Activated CD4-positive, alpha-beta T cell treated with anti-CD3 and anti-CD28 coated beads for 24 hours (primary cell): ENCODE measurements at places on chromosomes 5 and 9.

- DNase-seq = peak; percentile 24
These were observed 18.0 kb downstream of the ATOX1 start for GRCh38 chr5:151740336-151740942.

- peak; percentile 49 for DNase-seq
These were observed 2.3 kb upstream of the TNIP1 start for GRCh38 chr5:151083081-151083676.

GRCh38 chr9:3842839-3843238, 317.0 kb upstream of the RFX3 start:
- DNase-seq = no peak

DNA sequence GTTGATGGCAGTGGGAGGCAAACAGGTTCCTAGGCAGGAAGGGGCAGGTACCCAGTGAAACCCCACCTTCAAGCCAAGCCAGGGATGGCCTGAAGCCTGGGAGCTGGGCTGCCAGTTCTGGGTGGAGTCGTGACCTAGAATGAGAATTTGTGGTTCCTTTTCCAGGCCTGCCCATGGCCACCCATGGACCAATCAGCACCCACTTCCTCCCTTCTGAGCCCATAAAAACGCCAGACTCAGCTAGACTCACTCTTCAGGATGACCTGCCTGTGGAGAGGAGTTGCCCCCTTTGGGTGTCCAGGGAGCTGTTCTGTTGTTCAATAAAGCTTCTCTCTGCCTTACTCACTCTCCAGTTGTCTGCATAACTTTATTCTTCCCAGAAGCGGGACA, 144.0 kb upstream of the MRPS30 start:
- no peak for DNase-seq

DNA sequence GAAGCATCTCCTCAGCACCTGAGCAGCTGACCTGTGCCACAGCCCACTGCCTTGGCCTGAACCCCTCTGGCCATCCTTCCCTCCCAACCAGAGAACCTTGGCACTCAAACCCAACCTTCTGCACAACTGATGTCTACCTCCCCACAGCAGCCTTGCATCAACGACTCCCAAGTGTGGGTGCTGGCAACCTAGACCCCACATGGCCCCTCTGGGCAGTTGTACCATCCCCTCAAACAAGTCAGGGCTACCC, 10.3 kb downstream of the SEPTIN8 start:
- no peak for DNase-seq

- DNase-seq = no peak
These were observed 30.1 kb upstream of the PDE8B start for GRCh38 chr5:77180167-77181081.

- no peak for DNase-seq
These were observed at the start of gene DBN1 for GRCh38 chr5:177473443-177474001. DBN1 (minus strand) TSS chr5:177473634; CDS start chr5:177473521, 113 bp downstream.

DNA sequence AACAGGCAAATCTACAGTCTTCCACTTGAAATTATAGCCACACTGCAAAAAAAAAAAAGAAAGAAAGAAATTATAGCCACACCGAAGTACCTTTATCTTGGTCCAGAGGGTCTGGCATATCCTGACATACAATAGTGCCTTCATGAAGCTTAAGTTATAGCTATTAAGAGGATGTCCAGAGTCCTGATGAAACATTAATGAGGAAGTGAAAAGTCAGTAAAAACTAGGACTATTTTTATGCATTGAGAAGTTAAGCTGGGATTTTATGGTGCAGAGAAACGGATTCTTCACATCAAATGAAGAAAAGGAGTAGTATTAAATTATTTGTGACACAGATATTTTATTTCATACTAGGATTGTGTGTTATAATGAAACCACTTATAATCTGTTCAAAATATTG, 123.9 kb downstream of the SV2C start:
- DNase-seq = no peak

- no peak for DNase-seq
These were observed 236.5 kb upstream of the TRIM32 start for GRCh38 chr9:116450378-116451139.

DNA sequence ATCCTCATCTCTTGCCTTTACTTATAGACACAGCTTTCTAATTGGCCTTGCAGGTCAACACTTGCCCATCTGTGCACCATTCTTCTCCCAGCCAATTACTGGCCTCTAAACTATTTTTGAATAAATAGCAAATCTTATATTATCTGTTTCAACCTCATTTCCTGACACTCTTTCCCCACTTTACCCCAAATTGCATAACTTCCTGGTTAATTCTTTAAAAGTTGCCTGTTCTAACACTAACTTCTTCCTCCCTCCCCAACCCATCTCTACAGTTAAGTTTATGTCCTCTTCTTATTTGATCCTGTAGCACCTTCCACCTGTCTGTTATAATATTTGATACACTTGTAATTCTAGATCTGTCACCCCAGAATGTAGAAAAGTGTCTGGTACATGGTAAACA, 372.1 kb downstream of the PDE4D start:
- DNase-seq = no peak

- DNase-seq = no peak
These were observed 165.2 kb downstream of the ADAMTS12 start for GRCh38 chr5:33726422-33727165.

GRCh38 chr5:145915970-145916638, 20.3 kb upstream of the SH3RF2 start:
- DNase-seq = no peak

DNA sequence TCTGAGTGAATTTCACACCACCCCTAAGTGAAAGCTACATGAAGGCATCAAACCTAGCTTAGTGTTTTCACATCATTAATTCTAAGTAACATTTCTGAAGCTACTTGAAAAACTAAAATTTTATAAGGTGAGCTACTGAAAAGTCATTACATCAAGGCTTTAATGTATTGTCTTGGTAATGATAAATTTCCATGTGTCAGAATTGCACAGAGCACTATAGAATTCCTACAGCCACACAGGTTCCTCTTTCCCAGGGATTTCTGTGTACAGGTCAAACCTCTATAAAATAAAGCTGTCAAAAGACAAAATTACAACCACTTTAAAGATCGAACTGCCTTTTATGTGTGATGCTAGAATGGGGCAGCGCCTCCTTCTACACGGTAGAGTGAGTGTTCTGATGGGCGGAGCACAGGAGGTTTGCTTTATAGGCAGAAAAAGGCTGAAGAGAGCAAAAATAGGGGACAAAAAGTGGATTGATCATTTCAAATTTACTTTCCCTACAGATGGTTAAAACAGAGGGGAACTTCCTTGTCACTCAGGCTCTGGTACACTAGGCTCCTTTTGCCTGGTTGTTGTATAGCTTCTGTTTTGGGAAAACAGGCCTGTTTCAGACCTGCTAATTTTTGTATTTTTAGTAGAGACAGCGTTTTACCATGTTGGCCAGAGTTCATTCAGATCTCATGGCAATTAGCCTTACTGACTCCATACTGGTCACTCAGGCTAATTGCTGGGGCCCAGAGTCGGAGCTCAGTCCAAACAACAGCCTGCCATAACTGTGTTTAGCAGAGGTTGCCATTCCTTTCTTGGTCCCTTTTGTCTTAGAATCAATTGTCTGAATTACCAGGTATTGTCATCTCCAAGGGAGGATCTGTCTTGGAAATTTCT, 102.5 kb upstream of the BASP1 start:
- DNase-seq = no peak

DNA sequence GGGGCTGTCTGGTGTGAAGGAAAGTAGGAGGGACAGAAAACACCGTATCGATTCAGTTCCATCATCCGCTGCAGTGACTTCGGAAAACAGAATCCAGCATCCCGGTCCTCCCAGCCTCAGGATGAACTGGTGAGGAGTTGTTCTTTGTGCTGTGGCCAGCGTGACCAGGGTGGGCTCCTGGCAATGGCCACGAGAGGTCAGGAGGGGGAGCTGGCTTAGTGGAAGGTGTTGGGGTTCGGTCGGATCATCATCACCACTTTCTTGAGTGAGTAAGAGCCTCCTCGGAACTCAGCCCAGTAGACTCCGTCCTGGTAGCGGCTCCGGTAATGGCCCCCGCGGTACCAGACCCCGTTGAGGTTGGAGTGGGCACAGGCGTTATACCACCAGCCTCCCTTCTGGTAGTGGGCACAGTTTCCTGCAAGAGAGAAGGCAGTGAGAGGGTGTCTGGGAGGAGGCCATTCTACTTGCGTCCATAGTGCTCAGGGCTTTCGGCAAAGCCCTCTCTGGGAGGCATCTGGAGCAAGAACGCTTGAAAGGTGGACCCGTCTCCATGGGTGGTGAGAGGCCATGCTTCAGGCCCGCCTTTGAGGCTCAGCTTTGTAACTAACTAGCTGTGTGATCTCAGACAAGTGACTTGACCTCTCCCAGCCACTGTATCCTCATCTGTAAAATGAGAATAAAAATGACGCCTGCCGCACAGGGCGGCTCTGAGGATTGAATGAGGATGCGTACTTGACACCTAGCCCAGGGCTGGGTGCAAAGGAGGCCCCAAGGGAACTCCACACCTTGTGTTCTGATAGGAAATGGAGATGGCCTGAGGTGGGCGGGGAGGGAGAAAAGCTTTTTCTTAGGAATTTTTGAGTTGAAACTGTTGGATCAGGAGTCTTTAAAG, 33.5 kb downstream of the ANGPTL2 start:
- DNase-seq = no peak

- no peak for DNase-seq
These were observed 347.3 kb downstream of the CDH12 start for GRCh38 chr5:22505891-22506290.

GRCh38 chr5:55101556-55102276, 730 bp upstream of the GZMA start:
- no peak for DNase-seq

DNA sequence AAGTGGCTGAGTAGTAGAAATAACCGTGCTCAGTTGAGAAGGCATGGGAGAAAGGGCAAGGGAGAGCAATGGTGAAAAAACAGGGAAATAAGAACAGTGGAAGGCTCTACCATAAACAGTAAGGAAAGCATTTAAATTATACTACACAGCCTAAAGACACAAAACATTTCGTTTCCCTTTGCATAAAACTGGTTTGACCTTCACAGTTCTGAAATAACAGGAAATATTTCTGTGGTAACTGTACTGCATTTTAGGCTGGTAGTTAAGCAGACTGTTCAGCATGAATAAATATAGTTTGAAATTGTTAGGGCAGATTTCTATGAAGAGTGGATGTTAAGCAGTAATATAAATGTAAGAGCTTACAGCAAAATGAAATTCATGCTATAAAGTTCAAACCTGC, 147.5 kb downstream of the CSNK1G3 start:
- DNase-seq = no peak

- no peak for DNase-seq
These were observed 1249.3 kb downstream of the CDH12 start for GRCh38 chr5:21603796-21604195.

DNA sequence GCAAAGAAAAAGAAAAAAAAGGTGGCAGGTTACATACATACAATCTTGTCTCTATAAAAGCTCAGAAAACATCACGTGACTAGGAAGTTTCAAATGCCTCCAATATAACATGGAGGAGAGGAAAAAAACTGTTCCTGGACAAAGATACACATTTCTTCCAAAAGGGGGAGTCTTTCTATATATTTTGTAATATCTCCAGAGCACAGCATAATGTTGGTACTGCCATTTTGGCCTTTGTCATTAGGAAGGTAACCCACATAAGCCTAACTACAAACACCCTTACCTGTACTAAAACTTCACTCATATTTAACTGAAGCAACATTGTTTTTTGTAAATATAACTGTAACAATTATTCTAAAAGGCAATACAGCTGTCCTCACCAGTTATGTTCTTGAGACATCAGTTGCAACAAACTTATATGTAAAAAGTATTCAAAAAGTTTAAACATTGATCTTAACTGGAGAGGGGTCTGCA, 1.2 kb upstream of the BTF3 start:
- DNase-seq = no peak

DNA sequence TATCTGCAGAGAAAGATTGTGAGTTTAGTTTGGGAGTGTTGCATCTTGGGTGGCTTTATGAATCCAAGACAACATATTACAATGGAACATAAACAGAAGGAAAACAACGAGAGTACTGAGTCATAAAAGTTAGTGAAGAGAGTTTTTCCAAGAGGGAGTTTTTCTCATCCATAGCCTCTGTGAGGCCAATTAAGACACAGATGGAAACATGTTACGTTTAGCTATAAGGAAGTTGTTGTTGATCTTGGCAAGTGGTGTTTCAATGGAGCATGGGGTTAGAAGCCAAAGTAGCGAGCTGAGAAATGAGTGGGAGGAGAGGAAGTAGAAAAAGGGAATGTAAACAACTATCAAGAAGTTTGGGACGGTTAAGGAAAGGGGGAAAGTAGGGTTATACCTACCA, 53.3 kb upstream of the SPATA31D4 start:
- no peak for DNase-seq

GRCh38 chr5:157390551-157391297, 69.3 kb upstream of the NIPAL4 start:
- peak; percentile 39 for DNase-seq

DNA sequence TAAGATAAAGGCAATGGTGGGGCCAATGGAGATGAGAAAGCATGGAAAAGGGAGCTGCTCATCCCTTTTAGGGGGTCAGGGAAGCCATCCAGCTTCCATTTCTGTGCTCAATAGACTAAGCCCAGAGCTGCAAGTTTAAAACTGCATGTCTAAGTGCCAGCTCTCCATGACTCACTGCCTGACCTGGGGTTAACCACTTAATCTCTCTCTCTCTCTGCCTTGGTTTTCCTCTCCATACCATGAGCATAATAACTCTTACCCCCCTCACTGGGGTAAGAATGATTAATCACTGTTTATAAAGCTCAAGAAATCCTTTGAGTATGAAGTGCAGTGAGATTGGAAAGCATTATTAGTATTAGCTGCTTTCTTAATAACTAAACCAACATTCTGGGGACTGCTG, 1382.4 kb upstream of the WWC1 start:
- DNase-seq = no peak

GRCh38 chr9:93003552-93004407, 54.7 kb upstream of the SUSD3 start:
- DNase-seq = peak; percentile 54

DNA sequence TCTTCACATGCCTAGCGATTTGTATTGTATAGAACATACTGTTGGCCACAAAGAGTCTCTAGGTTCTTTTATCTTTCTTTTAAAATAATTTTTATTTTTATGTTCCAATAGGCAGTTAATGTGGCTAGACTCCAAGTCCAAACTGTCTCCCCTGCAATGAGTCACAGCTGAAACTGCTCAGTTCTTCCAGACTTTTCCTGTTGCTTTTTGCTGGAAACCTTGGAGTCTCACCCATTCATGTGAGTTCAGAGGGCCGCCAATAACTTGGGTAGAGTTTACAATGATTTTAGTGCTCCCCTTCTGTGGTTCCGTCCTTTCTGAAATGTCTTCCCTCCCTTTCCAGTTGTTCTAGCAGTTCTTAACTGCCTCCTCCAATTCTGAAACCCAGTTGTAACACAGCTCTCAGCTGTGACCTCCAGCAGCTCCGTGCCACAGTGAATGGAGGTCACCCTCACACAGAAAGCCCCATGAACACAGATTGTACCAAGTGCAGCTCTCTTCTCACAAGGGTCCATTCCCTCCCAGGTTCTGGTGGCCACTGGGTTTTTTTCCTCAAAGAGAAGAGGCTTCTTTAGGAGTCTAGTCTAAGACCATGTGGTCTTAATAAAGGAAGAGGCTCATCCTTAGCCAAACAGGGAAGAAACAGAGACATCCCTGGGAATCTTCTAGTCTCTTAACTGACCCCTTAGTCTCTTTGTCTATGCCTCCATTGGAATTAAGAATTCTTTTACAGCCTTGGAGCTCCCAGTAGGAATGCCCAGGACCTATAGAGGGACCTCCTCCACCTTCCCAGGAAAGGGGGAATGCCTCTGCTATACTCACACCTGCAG, 198.5 kb downstream of the SPOCK1 start:
- DNase-seq = no peak

- no peak for DNase-seq
These were observed 12.4 kb downstream of the CARD19 start for GRCh38 chr9:93108291-93109041.
